ENCODE measurements at places on chromosomes 12 and 14. TPM values are rescaled to one million over a fixed set of nuclear protein-coding genes. Genes with fewer than 3 reads are reported as not detected.

DNA sequence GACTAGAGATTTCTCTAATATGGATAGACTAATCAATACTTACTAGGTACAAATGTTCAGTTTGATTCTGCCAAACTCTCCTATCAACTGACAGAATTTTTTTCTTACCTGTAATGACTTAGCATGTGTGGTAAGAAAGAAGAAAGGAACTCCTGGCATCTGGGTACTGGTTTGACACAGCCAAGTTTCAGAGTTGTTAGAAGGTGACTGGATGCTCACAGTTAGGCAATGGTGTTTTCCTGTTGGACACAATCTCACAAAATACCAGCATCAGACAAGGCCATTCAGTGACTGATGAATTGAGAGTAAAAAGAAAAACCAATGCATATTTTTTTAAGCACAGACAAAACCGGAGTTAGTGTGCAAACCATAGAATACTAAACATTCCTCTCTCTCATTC lies 4.2 kb downstream of the MUCL1 start:
- peaks cover 28% of the 10 kb centered on the region for H3K27me3 ChIP-seq
- DNase-seq = no peak
- no peaks in the 10 kb centered on the region for H3K36me3 ChIP-seq
- no peak overlapping the region for H3K4me3 ChIP-seq
- no peaks in the 10 kb centered on the region for H3K4me1 ChIP-seq

Gene WNT1
- total RNA-seq = not detected

Gene TSHR
- not detected for total RNA-seq

Gene IFI27
- total RNA-seq = 6.1 TPM

Gene ZBTB39
- total RNA-seq = 19.1 TPM

Gene C1S
- total RNA-seq = 46.7 TPM

- H3K36me3 ChIP-seq = no peaks in the 10 kb centered on the region
- H3K27me3 ChIP-seq = peaks cover 41% of the 10 kb centered on the region
- H3K4me3 ChIP-seq = peak overlapping the region; percentile 61
- no peak overlapping the region for H3K27ac ChIP-seq
- DNase-seq = peak; percentile 72
- peaks cover 3% of the 10 kb centered on the region for H3K4me1 ChIP-seq
Observed at GRCh38 chr14:105527826-105528585, 1.6 kb downstream of the TMEM121 start.

GRCh38 chr14:30710876-30711275 lies 88.8 kb downstream of the SCFD1 start:
- DNase-seq = no peak
- no peak overlapping the region for H3K27ac ChIP-seq
- H3K4me3 ChIP-seq = no peak overlapping the region

Gene COX8C
- total RNA-seq = 0.73 TPM

Gene IRAK3
- 2.2 TPM for total RNA-seq

Measured in mesothelial cell of epicardium (in vitro differentiated cells).